ENCODE measurements at places on chromosomes 3 and 15. TPM values are rescaled to one million over a fixed set of nuclear protein-coding genes. Genes with fewer than 3 reads are reported as not detected.

ADAMTSL3 gene
- total RNA-seq = not detected

GHSR gene
- total RNA-seq = not detected

GABRA5 gene
- not detected for total RNA-seq

CLRN1 gene
- total RNA-seq = not detected

GABRB3 gene
- 0.11 TPM for total RNA-seq

GALNT15 gene
- not detected for total RNA-seq

A4GNT gene
- not detected for total RNA-seq

IGSF11 gene
- 0.86 TPM for total RNA-seq

GPR149 gene
- not detected for total RNA-seq

C3orf85 gene
- total RNA-seq = not detected

USP19 gene
- 90.5 TPM for total RNA-seq

SEMA4B gene
- total RNA-seq = 12.3 TPM

SMCO1 gene
- not detected for total RNA-seq

C3orf18 gene
- 5.4 TPM for total RNA-seq

CHRFAM7A gene
- total RNA-seq = not detected

TERC gene
- 12.7 TPM for total RNA-seq

RAB7A gene
- total RNA-seq = 130 TPM

RNU5B-1 gene
- 17.0 TPM for total RNA-seq

TRH gene
- not detected for total RNA-seq

BRPF1 gene
- total RNA-seq = 22.0 TPM

DTX3L gene
- total RNA-seq = 14.1 TPM

ROPN1 gene
- not detected for total RNA-seq
